ENCODE measurements at places on chromosomes 5 and 9. TPM values are rescaled to one million over a fixed set of nuclear protein-coding genes. Genes with fewer than 3 reads are reported as not detected.

Gene SOHLH1
- not detected for total RNA-seq

- no peak overlapping the region for H3K27ac ChIP-seq
- no peak for DNase-seq
These were observed 404.0 kb upstream of the FAM174A start for GRCh38 chr5:100131161-100131560.

- no peak for DNase-seq
- peaks cover 3% of the 10 kb centered on the region for H3K4me1 ChIP-seq
- no peak overlapping the region for H3K27ac ChIP-seq
- no peaks in the 10 kb centered on the region for H3K27me3 ChIP-seq
These were observed 134.2 kb downstream of the ARHGAP26 start for GRCh38 chr5:142904416-142904815.

DNA sequence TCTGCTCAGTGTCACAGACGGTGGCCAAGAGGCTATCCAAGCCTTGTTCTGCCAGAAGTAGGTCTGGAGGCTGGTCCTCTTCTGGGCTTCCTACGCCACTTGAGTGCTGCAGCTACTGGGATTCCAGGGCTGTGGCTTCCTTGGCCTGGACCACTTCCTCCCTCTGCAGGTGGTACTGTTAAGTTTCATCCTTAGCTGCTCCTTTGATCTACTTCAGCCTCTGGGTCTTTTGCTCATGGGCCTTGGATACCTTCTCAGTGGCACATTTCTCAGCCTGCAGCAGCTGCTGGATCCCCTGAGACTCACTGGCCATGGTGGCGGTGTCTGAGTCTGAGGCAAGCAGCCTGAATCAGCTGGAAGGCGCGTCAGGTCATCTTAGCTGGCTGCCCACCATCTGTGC is 10.3 kb downstream of the CNOT8 start:
- H3K4me3 ChIP-seq: no peak overlapping the region
- no peak for DNase-seq
- H3K36me3 ChIP-seq: peaks cover 87% of the 10 kb centered on the region

DNA sequence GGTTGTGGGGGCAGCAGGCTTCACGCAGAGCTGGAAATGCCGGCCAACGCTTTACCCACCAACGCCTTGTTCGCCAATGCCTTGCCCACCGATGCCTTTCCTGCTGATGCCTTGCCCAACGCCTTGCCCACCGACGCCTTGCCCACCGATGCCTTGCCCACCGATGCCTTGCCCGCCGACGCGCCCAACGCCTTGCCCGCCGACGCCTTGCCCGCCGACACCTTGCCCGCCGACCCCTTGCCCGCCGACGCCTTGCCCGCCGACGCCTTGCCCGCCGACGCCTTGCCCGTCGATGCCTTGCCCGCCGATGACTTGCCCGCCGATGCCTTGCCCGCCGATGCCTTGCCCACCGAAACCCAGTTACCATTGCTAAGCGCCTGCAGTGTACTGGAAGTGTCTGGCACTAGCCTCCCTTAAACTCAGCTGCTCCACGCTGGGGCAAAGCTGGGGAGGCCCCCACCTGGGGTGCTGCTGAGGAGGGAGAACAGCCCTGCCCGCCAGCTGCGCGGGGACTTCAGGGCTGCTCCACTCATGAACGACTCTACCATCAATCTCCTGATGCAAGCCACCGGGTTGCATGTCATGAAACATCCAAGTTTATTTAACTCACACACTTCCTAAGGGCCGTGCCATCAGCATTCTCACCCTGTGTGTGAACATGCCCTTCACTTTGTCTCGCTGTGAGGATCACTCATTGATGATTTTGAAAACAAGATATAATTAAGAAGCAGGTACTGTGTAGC is 1.8 kb downstream of the SLC6A18 start:
- peaks cover 16% of the 10 kb centered on the region for H3K4me1 ChIP-seq
- no peaks in the 10 kb centered on the region for H3K36me3 ChIP-seq
- DNase-seq: no peak
- peaks cover 14% of the 10 kb centered on the region for H3K27me3 ChIP-seq
- H3K27ac ChIP-seq: no peak overlapping the region
- no peak overlapping the region for H3K4me3 ChIP-seq

- H3K4me1 ChIP-seq: no peaks in the 10 kb centered on the region
- DNase-seq: no peak
- no peak overlapping the region for H3K4me3 ChIP-seq
- no peak overlapping the region for H3K27ac ChIP-seq
- peaks cover 18% of the 10 kb centered on the region for H3K27me3 ChIP-seq
These were observed 17.3 kb downstream of the GARNL3 start for GRCh38 chr9:127281891-127282290.

GRCh38 chr9:86062845-86063693 is 36.3 kb downstream of the GOLM1 start:
- no peak overlapping the region for H3K4me3 ChIP-seq
- H3K36me3 ChIP-seq: no peaks in the 10 kb centered on the region
- DNase-seq: no peak
- no peaks in the 10 kb centered on the region for H3K4me1 ChIP-seq

Data from naive thymus-derived CD8-positive, alpha-beta T cell (primary cell).